Natural killer cell (primary cell): ENCODE measurements at places on chromosomes 4 and X. TPM values are rescaled to one million over a fixed set of nuclear protein-coding genes. Genes with fewer than 3 reads are reported as not detected.

The DMP1 gene
- total RNA-seq: not detected

The KCND1 gene
- total RNA-seq: 2.7 TPM

The PNMA6A gene
- 0.12 TPM for total RNA-seq

DNA sequence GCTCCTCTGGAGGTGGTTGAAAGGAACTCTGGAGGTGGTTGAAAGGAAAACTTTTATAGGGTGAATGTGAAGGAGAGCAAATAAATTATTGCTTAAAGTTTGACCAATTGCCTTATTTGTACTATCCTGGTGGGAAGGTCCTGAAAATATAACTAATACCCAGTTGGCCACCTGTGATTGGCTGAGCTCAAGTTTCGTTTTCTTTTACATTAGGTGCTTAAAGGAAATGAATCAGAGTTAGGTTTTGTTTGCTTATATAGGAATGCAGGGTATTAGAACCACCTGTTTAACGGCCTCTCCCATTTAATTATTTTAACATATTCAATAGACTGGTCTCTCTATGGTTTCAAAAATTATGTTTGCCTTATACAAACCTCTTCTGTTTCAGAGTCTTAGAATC is 497.6 kb downstream of the PRR32 start:
- DNase-seq: no peak

- DNase-seq: no peak
Measured at GRCh38 chr4:56345458-56345857, 41.8 kb downstream of the AASDH start.

- DNase-seq: no peak
Measured at GRCh38 chr4:107693132-107693531, 26.9 kb downstream of the PAPSS1 start.

DNA sequence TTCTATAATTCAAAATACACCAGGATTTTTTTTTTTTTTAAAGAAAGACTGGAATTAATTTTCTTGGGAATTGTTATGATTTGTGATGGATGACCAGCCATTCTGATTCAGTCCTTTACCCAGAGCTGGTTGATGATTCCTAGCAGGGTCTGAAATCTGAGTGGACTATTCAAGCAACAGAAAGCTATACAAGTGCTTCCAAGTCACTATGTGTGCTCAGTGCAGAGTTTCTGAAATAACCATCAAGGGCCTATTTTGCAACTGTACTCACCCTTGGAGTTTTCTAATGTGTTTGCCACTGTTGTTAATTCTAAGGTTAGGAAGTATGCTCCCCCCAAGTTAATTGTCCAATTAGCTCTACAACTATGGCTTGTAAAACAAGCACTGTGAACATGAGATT is 137.7 kb upstream of the RAPGEF2 start:
- DNase-seq: no peak

DNA sequence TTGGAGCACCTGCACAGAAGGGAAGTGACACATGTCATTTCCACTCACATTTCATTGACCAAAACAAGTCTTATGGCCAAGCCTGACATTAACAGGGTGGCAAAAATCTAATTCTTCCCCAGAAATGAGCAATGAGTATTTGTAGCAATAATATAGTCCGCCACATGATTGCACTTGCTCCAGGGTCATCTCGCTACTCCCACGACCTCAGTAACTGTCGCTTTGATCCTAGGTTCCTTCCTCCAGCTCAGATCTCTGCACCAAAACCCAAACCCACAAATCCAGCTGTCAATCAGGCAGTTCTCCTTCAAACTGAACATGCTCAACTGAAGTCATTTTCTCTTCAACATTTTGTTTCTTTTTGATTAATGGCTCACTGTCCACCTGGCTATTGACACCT is 25.2 kb upstream of the PTTG2 start:
- no peak for DNase-seq

DNA sequence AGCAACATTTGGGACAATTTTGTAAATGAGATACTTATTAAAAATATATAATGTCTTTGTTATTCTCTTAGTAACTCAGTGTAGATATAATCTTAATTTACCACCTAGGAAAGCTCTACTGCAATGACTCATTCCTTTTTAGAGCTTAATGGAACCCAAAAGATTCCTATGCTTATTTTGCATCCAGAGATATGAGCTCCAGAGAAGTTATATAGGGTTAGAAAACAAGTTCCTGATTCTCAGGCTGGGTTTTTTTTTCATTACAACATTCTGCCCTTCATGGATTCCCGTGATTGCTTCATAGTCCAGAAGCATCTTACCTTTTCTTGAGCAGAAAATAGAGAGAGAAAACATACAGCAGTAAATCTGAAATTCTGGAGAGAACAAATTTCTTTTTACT is 57.9 kb upstream of the CXCL8 start:
- DNase-seq: no peak

GRCh38 chr4:23932186-23932585 is 42.3 kb upstream of the PPARGC1A start:
- no peak for DNase-seq

- DNase-seq: no peak
Measured at GRCh38 chr4:53191997-53192396, 173.9 kb downstream of the SCFD2 start.
